ENCODE measurements at places on chromosomes 13 and 19.

DNA sequence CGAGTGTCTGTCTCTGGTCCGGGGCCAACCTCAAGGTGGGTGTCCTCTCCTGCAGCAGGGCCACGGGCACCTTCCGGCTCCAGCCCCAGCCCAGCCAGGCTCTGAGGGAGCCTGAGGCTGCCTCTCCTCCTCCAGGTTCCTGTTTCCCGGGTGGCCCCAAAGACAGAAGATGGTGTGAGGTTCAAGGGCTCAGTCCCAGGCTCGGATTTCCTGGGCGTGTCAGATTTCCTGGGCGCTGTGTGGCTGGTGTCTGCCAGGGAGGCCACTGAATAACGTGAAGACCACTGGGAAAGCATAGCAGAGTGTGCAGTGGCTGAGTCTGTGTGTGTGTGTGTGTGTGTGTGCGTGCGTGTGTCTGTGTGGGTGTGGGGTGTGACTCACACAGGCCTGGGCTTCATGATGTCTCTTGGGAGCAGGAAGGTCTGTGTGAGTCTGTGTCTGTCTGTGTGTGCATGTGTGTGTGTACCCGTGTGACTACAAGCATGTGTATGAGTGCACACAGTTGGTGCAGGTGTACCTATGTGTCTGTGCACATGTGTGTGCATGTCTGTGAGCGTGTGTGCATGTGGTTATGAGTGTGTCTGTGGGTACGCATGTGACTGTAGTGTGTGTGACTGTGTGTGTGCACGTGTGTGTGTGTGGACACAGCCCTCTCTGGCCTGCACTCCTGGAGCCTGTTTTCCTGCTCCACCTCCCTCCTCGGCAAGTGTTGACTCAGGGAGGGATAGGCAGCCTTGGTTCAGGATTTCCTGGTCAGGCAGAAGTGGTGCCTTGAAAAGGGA lies 28.3 kb downstream of the CEBPA start:
- no peak for DNase-seq

DNA sequence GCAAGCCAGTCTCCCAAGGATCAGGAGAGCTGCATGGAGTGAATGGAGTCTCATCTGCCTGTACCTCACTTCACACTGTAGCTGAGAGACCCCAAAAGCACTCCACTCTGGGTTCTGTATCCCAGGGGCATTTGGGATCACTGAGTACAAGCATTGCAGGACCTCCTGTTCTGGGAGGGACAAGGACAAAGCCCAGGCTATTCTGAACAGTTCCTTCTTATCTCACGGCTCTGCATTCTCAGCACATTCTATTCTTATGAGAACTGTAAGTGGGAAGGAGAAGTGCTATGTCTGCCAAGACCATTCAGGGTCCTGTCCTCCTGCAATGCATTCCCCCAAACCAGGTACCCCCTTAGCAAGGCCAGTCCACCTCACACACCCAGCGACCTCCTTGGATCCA lies 42.8 kb downstream of the RNF6 start:
- DNase-seq: no peak

- DNase-seq: no peak
Observed at GRCh38 chr13:111043575-111043982, 71.5 kb upstream of the ARHGEF7 start.

DNA sequence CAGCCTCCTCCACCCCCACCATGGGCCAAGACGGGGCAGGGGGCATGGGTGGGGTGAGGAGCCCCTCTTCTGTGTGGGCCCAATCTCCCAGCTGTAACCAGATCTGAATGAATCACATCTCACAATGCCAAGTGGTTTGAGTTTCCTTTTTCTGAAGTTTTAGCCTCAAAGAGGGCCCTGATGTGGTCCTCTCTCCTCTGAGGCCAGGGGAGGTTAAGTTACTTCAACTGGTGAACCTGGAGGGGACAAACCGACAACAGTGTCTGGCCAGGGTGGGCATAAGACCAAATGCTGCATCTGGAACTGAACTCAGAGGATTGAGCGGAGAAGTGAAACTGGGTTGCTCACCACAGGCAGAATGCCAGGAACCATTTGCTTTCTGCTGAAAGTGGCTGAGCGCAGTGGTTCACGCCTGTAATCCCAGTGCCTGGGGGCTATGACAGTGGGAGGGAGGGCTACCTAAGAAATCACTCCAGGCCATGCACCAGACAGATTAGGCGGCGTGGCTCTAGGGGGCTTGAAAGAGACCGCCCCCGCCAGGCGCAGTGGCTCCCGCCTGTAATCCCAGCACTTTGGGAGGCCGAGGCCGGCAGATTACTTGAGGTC lies 15.4 kb upstream of the IRGC start:
- DNase-seq: no peak

GRCh38 chr13:26425443-26426358 lies 131.8 kb upstream of the WASF3 start:
- no peak for DNase-seq

DNA sequence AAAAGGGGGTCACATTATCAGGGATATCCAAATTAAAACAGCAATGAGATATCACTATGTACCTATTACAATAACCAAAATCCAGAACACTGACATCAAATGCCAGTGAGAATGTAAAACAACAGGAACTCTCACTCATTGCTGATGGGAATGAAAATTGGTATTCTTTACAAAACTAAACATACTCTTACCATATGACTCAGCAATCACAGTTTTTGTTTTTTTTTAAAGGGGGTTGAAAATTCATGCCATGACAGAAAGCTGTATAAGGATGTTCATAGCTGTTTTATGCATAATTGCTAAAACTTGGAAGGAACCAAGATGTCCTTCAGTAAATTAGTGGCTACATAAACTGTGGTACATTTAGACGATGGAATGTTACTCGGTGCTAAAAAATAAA lies 71.6 kb upstream of the SLITRK1 start:
- no peak for DNase-seq

GRCh38 chr13:38045278-38046048 lies 175.9 kb upstream of the TRPC4 start:
- DNase-seq: peak; percentile 34

DNA sequence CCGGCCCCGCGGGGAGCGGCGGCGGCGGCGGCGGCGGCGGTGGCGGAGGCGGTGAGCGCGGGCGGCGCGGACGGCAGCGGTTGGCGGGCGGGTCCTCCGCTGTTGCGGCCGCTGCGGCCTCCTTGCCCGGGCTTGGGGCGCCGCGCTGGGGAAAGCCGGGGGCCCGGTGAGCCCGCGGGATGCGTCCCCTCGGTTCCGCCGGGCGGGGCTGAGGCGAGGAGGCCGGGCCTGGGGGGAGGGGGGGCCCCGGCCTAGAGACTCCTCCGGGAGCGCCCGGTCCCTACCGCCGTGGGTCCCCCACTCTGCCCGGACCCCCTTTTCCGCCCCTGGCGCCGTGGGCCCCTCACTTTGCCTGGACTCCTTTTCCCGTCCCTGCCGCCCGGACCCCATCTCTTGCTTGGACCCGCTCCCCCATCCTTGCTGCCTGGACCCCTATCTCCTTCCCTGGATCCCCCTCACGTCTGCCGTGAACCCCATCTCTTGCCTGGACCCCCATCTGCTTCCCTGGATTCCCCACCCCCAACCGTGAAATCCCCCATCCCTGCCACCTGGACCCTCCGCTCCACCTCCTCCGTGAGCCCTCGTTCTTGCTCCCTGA lies 28.6 kb upstream of the NDUFS7 start:
- DNase-seq: no peak

DNA sequence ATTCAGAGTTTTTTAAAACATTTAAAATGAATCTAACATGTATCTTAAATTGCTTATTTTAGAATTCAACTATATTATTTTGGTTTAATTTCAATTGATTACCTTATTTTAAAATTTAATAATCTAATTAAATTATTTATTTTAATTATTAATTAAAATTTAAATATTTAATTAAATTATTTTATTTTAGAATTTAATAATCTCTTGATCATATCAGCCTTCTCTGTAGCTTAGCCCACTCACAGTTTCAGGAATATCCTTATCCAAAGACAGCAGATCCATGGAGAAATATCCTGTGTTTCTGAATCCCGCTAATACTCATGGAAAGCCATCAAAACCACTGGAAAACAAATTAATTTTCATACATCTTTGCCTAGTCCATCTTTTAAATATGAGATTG lies 1669.2 kb downstream of the PCDH9 start:
- no peak for DNase-seq

DNA sequence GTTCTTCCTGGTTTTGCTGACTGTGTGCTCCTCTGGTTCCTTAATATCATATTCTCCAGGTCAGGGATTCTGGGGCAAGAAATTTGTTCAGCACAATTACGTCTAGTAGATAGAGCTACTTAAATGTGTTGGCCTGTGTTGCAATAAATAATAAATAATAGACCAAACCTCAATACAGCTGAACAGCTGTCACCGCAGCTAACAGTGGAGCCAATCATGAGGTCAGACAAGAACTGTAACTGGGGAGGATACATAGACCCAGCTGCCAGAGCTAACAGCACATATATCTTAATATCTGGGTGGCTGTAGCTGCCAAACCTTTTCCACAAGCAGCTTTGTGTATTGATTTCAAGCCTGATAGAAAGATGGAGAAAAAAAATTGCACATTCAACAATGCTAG lies 1596.3 kb upstream of the PCDH20 start:
- DNase-seq: no peak

GRCh38 chr13:44400736-44401135 lies 27.1 kb downstream of the SERP2 start:
- no peak for DNase-seq

- DNase-seq: no peak
Observed at GRCh38 chr13:44734201-44734707, 158.1 kb upstream of the TSC22D1 start.

DNA sequence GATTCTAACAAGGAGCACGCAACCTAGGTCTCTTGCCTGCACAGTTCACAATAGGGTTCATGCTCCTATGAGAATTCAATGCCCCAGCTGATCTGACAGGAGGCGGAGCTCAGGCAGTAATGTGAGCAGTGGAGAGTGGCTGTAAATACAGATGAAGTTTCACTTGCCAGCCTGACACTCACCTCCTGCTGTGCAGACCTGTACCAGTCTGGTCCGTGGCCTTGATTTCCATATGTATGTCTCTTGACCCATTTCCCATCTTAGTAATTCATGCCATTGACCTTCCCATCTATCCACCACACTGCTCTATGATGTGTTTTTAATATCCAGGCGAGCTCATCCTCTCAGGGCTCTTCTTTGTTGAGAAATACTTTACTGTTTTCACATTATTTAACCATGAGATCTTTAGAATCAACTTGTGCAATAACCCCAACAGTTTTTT lies 95.2 kb downstream of the LRCH1 start:
- DNase-seq: no peak

GRCh38 chr19:22620401-22620800 lies 13.7 kb upstream of the ZNF492 start:
- DNase-seq: no peak

- DNase-seq: no peak
Observed at GRCh38 chr13:113080901-113081521, 24.6 kb upstream of the F7 start.

DNA sequence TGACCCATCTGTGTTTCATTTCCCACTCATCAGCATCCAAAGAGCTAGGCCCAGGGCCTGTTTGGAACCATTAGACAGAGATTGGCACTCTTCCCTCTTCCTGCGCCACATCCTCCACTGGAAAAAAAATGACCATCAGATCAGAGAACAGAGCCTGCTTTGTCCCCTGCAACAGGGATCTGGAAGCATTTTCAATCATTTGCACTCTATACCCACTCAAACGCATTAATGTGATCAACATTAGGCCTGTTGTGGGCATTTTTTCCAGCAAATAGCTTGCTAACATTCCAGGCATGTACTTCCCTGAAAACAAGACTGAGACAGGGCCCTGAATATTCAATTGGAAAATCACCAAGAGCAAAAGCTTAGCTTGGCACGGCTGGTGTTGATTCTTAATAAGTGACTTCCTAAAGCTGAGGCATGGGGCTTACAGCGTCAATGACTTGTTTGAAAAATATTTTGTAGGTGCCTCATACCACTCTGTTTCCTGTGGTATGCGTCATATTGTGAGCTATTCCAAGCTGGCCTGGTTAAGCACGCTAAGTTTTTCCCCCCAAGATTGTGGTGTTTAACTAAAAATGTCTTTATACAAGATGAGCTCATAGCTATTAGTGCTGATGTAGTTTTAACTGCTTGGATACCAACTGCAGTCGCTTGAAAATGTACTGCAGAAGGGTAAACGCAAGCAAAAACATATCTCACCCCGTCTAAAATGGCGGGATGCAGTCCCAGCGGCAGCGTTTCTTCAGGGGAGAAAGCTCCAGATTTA lies 404.4 kb downstream of the SPRY2 start:
- no peak for DNase-seq

DNA sequence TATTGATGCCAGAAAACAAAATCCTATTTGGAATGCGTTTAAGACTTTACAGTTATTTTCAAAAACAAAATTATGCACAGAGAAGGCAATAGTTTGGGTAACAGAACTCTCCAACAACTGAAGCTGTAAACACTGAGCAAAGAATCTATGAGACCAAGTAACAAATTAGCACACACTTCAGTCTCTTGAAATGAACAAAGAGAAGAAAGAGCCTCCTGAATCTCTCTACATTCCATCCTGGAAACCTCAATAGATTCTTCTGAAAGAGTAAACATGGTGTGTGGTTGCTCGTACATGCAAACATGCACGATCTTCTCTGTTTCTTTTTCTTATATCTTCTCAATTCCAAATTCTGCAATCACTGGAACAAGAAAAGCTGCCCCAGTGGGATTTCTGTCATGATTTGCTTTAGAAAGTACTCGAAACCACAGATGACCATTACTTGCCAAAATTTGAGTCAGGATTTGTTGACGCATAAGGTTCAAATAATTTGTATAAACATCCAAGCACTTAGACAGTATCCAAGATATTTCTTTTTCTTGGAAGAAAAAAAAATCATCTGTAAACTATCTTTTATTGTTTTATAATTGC lies 137.9 kb upstream of the DACH1 start:
- DNase-seq: no peak

DNA sequence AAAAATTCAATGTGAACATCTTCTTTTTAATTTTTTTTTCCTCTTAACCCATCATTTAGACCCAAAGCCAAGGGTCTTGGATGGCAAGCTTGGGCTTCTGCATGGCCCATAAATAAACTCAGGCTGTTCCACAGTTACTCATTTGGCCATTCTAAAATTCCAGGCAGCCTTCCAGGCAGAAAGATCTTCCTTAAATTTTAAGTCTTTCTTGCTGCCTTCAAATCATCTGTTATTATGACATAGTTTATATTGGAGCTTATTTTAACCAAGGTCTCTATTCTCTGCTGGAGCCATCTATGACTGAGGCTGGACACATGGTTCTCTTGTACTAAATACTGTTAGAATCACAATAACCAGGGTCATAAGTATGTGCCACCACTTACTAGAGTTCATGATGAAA lies 317.3 kb upstream of the MAB21L1 start:
- no peak for DNase-seq

DNA sequence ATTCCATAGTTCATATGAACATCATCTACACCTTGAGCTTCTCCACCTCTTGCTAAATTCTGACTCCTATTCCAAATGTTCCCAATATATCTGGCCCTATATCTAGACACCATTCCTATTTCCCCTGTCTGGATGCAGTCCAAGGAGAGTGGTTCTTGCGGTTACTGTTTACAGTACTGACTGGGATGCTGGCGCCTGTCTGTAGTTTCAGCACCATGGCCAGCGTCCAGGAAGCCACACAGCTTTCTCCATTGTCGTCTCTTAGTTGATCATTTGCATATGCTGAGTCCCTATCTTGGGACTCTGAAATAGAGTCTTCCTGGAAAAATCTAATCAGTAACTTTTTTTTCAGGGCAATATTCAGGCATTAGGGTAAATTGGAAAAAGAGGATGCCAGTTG lies 14.9 kb downstream of the LAIR2 start:
- no peak for DNase-seq
